ENCODE measurements at places on chromosomes 16 and 17.

GRCh38 chr16:72983728-72984350 lies 64.1 kb downstream of the ZFHX3 start:
- DNase-seq: no peak

GRCh38 chr17:78724544-78724943 lies 57.5 kb downstream of the CYTH1 start:
- no peak for DNase-seq

DNA sequence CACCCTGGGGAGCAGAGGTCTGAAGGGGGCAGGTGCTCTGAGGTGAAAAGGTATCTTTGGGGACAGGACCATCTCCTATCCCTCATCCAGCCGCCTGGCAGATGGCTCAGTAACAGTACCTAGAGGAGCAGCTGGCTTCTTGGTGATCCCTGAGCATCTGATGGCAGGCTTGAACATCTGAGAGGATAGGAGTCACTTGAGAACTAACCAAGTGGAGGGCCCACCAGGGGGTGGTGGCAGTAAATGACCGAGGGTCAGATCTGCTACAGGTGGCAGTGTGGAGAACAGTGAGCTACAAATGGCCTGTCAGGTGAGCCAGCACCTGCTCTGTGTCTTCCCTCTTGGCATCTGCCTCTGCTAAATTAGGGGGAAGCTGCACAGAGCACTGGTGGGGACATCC lies 13.8 kb downstream of the HROB start:
- DNase-seq: no peak

DNA sequence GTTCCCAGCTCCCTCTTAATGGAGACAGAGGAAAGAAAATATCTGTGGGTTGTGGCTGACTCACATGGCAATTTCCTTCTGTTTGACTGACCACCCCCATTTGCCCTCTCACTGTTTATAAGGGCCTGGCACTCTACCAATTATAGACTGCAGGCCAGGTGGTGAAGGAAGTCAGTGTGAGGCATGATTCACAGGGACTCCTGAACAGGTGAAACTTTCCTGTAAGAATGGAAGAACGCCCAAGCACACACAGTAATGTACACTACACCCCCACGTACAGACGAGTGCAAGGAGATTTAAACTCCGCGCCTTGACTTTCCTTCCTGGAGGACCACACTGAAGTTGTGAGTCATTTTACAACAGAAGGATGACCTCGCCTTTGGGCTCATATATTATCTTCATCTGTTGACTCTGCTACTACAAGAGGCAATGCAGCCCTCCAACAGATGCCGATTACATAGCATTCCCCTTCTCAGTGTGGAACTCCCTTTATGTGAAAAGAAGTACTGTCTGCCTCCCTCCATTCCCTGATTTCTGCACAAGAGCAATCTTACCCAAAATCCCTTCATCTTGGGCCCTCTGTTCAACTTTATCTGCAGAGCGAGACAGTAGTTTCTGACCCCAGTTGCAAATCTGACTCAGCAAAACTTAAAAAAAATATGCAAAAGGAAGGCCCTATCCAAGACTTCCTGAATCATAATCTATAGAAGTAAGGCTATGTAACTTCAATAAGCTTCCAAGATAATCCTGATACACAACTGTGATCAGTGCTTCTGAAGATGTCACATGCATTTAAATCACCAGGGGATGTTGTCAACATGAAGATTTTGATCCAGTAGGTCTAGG lies 163.6 kb downstream of the SHISA6 start:
- no peak for DNase-seq

GRCh38 chr17:67111808-67112207 lies 67.5 kb downstream of the CACNG1 start:
- no peak for DNase-seq

GRCh38 chr17:48722915-48723422 lies at the start of gene PRAC2:
Gene PRAC2 (plus strand): TSS chr17:48723185. CDS start chr17:48724411, 1,226 bp downstream.
- no peak for DNase-seq

DNA sequence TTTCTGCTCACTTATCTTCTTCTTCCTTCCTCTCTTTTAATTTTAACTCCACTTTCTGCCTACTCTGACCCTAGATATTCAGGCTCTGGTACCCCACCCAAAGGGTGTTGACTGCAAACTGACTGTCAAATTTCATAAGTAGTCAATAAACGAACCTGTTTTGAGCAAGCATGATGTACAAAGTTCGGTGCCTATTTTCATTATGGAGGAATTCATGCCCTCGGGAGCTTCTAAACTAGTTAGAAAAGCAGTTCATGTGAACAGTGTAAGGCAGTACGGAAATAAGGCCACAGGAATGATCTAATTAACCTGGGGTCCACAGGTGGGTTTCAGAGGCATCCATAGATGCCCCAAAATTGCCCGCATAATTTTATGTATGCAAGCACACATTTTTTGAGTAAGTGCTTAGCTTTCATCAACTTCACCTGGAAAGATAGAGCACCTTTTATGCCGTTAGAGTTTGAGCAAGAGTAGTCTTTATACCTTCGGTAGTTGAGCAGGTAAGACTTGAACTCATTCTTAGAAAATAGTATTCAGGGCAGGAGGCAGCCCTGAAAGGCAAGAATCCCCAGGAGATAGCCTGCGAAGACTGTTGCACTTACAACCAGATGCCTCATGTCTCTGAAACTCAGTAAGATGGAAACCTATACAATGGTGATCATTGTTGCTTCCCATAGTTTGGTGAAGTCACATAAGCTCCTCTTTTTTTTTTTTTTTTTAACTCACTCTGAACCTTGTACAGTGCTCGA lies 36.6 kb upstream of the TBX2 start:
- no peak for DNase-seq

DNA sequence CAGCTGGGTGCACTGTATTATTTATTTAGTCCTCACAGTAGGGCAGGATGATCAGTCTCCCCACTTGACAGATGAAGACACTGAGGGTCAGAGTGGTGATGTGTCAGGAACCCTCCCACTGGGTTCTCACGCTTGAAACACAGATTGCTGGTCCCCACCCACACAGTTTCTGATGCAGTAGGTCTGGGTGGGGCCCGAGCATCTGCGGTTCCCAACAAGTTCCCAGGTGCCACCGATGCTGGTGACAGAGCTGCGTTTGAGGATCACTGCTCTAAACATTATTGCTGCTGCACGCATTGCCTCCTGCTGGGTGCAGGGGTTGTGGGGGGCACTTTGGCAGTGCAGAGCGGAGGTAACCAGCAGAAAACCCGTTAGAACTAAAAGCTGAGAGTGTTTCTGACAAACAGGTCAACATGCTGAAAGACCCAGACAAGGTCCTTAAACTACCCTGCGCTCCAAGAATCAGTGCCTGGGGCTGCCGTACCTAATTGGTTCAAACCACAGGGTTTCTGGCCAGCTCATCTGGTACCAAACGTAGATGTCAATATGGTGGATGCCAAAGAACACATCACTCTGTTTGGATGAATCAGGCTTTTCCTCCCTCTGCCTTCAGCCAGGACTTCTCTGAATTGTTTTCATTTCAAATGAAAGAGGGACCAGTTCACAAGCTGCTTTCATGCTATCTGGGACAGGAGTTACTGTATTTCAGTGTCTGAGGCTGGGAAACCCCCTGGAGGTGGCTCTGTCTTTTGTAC lies 76.0 kb downstream of the ABCC1 start:
- no peak for DNase-seq

DNA sequence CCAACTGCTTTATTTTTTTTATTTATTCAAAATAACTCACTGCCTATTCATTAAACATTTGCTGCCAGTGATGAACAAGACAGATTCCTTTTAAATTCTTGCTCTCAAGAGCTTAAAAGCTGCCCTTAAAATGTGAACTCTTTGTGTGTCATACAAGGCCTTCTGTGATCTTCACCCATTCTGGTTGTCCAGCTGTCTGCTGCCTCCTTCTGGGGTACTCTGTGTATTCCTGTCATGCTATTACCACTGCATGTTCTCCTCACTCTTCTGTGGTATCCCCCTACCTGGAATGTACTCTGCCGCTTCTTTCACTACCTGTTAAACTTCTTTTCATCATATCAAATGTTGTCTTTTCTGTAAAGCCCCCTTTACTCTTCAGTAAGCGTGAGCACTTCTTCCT lies 165.8 kb downstream of the CHD9 start:
- DNase-seq: no peak

DNA sequence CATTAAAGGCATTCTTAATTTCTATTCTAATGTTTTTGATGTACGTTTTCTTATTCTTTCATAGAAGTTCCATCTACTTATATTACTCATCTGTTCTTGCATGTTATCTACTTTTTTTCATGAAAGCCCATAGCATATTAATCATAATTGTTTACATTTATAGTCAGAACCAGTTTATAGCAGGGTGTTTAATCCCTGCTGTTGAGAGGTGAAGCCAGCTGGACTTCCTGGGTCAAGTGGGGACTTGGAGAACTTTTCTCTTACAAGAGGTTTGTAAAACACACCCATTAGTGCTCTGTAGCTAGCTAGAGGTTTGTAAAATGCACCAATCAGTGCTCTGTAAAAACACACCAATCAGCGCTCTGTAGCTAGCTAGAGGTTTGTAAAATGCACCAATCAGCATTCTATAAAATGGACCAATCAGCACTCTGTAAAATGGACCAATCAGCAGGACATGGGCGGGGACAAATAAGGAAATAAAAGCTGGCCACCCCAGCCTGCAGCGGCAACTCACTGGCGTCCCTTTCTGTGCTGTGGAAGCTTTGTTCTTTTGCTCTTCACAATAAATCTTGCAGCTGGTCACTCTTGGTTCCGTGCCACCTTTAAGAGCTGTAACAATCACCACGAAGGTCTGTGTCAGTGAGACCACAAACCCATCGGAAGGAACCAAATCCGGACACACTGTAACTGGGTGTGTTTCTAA lies 120.6 kb downstream of the TANC2 start:
- no peak for DNase-seq

DNA sequence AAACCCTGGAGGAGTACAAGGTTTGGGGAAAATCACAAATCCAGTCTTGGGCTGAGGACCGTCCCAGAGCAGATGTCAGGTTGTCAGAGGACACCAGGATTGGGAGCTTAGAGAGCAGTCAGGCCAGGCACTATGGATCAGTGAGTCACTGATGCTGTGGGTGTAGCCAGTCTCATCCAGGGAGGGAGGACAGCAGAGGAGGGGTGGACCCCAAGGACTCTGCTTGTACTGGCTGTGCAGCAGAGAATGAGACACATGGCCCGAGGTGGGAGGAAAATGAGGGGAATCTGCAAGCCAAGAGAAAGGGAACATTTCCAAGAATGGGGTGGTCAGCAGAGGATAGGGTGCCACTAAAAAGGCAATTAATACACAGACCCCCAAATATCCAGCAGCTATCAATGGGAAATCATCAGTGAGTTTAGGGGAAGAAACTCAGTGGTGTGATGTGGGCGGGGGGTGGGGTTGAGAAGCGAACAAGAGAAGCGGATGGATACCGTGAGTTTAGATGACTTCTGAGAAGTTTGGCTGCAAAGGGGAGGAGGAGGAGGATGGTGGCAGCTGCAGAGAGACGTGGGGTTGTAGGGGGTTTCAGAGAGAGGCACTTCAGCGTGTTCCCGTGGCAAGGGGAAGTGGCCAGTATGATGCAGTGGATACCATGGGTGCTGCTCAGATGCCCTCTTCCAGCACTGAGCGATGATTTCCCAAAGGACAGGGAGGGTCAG lies 43.9 kb downstream of the ARHGAP27 start:
- DNase-seq: no peak

- no peak for DNase-seq
Observed at GRCh38 chr16:7270823-7271222, 61.8 kb upstream of the RBFOX1 start.

GRCh38 chr17:16286947-16287562 lies 66.2 kb downstream of the CENPV start:
- no peak for DNase-seq

DNA sequence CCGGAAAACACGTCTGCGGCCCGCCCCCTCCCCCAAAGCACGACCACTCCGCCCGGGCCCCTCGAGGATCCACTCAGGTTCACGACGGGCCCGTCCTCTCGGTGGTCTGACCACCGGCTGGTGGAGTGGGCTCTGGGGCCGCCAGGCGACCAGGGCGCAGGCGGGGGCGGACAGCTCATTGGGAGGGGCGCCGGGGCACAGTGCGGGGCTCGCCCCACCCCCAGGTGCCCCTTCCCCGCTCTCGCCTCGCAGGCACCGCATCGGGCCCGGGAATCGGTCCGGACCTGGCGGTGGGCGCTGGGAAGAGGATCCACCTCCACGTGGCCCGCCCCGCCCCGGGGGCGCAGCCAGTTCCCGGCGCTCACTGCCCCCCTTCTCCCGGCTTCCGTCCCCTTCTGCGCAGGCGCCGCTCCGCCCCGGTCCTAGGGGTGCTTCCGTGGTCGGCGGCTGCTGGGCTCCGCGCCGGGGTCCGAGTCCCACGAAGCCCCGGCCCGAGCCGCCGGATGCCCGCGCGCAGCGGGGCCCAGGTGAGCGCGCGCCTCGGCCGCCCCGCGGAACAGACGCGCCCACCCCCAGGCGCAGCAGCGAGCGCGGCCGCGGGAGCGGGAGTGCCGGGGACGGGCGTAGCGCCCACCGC lies at the start of gene MPG:
MPG (plus strand) TSS at position 419 of the 637 bp plus-strand sequence; CDS start at position 504, 85 bp downstream.
- no peak for DNase-seq

- no peak for DNase-seq
Observed at GRCh38 chr17:62648251-62648955, 20.9 kb downstream of the MRC2 start.

DNA sequence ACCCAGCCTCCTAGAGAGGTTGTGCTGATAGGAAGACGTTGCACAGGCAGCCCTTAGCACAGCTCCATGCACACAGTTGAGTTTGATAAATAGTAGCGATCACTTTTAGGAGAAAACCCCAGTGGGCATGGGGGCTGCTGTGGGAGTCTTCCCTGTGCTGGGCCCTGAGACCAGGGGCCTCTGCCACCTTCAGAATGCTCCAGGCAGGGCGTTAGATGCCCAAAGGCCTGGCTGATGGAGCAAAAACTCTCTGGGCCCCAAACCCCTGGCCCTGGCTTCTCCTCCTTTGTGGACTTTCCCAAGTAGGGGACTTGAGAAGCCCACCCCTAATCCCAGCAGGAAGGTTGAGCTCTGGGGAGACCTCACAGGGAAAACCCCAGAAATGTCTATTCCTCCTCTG lies 14.3 kb upstream of the SLC4A1 start:
- DNase-seq: no peak

DNA sequence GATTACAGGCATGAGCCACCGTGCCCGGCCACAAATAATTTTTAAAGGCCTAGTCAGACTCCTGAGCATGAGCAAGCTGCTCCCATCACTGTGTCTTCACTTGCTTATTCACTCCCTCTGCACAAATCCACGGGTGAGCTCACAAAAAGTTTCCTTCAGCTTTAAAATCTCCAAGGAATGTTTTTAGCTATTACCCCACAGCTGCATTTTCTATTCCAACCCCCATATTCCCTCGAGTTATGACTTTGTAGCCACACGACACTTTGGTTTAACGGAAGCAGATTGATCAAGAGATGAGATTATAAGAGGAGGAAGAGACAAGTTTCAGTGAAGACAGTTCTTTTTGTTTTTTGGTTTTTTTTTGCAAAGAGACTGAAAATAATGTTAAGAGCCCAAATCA lies 49.1 kb upstream of the SLC25A19 start:
- no peak for DNase-seq

GRCh38 chr16:87739801-87740200 lies 26.0 kb downstream of the KLHDC4 start:
- DNase-seq: no peak
